ENCODE measurements at places on chromosomes 2 and 18. TPM values are rescaled to one million over a fixed set of nuclear protein-coding genes. Genes with fewer than 3 reads are reported as not detected.

TMEM37 gene
- total RNA-seq = 3.1 TPM

CTAGE1 gene
- not detected for total RNA-seq

LYG2 gene
- not detected for total RNA-seq

FBXO36 gene
- 1.3 TPM for total RNA-seq

LAPTM4A gene
- 88.6 TPM for total RNA-seq

MOGAT1 gene
- total RNA-seq = not detected

DNA sequence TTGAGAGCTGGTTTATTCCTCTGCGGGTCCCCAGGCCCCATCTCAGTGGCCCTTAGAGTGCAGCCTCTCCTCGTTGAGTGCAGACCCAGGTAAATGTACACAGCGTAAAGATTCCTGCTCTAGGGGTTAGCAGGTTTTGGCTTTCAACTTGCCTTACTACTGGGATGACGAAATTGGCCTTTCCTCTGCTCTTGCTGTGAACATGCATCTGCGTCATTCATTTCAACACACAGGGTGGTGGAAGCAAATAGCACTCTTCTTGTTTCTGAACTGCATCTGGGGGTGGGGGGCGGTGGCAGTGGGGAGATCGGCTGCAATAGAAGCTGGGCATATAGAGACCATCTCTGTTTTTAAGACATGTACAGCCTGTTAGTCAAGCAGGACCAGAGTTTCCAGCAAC lies 16.5 kb upstream of the SLC16A14 start:
- no peaks in the 10 kb centered on the region for H3K27me3 ChIP-seq
- DNase-seq = no peak
- no peak overlapping the region for H3K4me3 ChIP-seq
- H3K4me1 ChIP-seq = peaks cover 17% of the 10 kb centered on the region
- H3K27ac ChIP-seq = no peak overlapping the region

DNA sequence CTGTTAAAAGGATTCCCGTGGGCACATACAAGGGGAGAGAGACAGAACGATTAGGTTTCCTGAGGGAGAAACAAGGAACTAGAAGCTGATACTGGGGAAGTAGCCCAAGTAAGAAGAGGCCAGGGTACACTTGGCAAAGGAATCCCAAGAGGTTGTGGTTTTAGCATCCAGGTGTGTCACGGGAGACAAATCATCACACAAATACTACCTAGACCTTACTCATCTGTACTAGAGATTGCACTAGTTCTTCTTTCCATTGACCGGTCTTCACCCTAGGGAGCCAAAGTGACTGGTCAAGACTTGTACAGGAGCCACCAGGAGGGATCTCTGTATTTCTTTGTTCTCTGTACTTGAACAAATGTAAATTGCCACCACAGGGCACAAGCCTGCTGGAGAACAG lies 14.2 kb upstream of the NR4A2 start:
- H3K4me1 ChIP-seq = peaks cover 4% of the 10 kb centered on the region
- no peaks in the 10 kb centered on the region for H3K36me3 ChIP-seq

- H3K27ac ChIP-seq = peak overlapping the region; percentile 99
- no peaks in the 10 kb centered on the region for H3K36me3 ChIP-seq
- no peaks in the 10 kb centered on the region for H3K27me3 ChIP-seq
- peak overlapping the region; percentile 97 for H3K4me3 ChIP-seq
Observed at GRCh38 chr18:58671632-58672564, 633 bp downstream of the MALT1 start.

GRCh38 chr18:9571546-9571945 lies 42.8 kb downstream of the PPP4R1 start:
- peaks cover 5% of the 10 kb centered on the region for H3K4me1 ChIP-seq
- peaks cover 100% of the 10 kb centered on the region for H3K36me3 ChIP-seq
- no peak for DNase-seq
- no peak overlapping the region for H3K4me3 ChIP-seq

GRCh38 chr18:71370671-71371445 lies 1082.0 kb downstream of the SOCS6 start:
- DNase-seq = no peak
- no peaks in the 10 kb centered on the region for H3K27me3 ChIP-seq
- no peak overlapping the region for H3K4me3 ChIP-seq
- no peaks in the 10 kb centered on the region for H3K36me3 ChIP-seq
- H3K27ac ChIP-seq = no peak overlapping the region

DNA sequence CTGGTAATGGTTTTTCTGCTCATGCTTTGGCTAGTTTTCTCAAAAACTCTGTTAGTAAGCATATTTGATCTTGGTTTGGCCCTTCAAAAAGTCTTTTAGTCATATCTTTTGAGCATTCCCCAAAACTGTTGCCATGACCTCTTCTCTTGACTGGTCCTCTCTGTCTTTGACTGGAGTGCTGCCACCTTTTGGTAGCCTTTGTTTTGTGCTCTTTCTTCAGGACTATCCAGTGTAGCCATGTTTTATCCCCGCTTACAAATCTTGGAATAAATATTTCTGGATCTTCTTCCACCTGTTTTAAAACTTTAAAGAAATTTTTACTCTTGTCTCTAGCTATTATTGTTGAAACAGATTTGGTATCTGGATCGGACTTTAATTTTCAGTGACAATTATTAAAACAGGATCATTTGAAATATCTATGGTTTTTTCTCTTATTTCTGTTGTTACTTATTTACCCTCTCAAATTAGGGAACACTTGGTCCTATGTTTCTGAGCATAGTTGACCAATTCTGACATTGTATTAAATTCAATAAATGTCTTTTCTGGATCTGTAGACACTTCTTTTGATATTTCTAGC lies 965 bp upstream of the ELOA2 start:
- H3K27ac ChIP-seq = no peak overlapping the region
- no peak for DNase-seq
- no peaks in the 10 kb centered on the region for H3K27me3 ChIP-seq
- no peaks in the 10 kb centered on the region for H3K4me1 ChIP-seq
- H3K4me3 ChIP-seq = no peak overlapping the region

DNA sequence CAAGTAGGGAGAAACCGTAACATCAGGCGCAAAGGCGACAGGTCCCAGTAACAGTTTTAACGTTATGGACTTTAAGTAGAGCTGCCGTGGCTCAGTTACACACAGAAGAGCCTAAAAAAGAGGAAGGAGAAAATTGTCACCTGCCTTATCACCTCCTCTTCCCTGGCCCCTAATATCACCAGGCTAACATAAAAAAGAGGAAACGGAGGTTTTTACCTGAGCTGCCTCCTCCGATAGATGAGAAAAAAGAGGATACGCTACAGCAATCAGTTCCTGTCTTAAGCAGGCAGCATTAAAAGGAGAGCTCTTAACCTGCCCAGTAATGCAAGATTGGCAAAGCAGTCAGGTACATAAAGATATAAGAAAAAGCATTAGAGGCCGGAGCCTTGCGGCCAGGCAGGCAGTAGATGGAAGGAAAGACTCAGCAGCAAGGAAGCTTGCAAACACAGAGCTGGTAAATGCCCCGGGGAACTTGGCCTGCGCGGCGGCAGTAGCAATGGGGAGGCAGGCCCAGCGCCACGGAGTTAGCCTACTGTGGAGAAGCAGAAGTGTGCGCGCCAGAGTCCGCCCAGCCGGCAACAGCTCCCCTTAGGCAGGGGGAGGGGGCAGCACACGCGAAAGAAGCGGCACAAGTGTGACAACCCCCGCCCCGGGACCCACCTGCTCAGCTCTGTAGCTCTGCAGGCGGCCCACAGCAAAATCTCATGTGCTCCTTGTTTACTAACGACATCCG lies 116.3 kb upstream of the SCN7A start:
- no peaks in the 10 kb centered on the region for H3K36me3 ChIP-seq
- H3K27me3 ChIP-seq = no peaks in the 10 kb centered on the region
- no peak for DNase-seq
- H3K4me1 ChIP-seq = no peaks in the 10 kb centered on the region
- H3K4me3 ChIP-seq = no peak overlapping the region

GRCh38 chr18:60191926-60192325 lies 180.6 kb downstream of the MC4R start:
- H3K27me3 ChIP-seq = no peaks in the 10 kb centered on the region
- DNase-seq = no peak
- no peaks in the 10 kb centered on the region for H3K4me1 ChIP-seq
- no peak overlapping the region for H3K4me3 ChIP-seq
- H3K36me3 ChIP-seq = no peaks in the 10 kb centered on the region

DNA sequence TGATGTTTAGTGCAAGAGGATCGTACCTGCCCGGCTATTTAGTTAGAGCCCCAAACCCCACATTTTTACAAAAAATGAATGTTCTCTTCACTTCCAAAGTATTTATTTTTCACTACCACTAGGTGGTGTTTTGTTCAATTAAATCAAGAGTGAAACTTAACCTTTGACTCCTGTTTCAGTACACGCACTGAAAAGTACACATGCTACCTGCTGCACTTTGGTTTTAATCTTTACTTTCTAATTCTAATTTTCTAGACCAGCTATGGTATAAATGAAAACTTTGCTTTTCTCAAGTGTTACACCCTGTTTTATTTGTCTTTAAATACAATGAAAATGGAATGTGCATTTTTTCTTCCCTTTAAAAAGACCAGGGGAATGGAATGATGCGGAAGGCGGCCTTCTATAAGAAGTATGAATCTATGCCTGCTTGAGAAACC lies 31.4 kb upstream of the CHN1 start:
- no peaks in the 10 kb centered on the region for H3K36me3 ChIP-seq
- no peak for DNase-seq
- H3K4me1 ChIP-seq = no peaks in the 10 kb centered on the region
- H3K4me3 ChIP-seq = no peak overlapping the region
- H3K27ac ChIP-seq = no peak overlapping the region

DNA sequence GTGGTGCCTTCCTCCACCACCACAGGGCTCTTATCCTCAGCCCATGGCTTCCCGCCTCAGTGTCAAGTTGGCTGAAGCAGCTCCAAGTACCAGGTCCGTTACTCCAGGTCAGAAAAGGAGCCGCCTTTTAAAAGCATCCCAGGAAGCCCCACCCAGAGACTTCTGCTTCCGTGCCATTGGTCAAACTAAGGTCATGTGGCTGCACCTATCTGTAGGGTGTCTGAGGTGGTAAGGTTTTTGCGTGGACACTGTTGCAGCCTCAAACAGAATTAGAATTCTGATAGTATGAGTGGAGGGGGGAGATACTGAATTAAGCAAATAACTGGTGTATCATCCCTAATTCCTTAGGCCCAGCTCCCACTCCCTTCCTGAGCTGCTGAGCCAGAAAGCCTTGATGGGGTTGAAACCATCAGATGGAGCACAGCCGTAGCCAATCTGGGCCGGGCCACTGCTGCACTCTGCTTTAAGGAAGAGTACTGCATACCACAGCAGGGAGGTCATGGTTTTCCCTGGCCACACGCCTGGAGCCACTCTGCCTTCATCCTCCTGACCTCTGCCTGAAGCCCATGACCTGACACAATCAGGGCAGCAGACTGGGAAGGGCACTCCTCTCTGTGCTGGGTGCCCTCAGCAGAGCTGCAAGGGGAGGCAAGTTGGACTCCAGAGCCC lies 8.4 kb downstream of the TMEM247 start:
- no peak overlapping the region for H3K4me3 ChIP-seq
- no peaks in the 10 kb centered on the region for H3K27me3 ChIP-seq
- H3K36me3 ChIP-seq = no peaks in the 10 kb centered on the region
- no peaks in the 10 kb centered on the region for H3K4me1 ChIP-seq

GRCh38 chr18:6054256-6054842 lies 159.0 kb upstream of the TMEM200C start:
- no peaks in the 10 kb centered on the region for H3K27me3 ChIP-seq
- H3K36me3 ChIP-seq = no peaks in the 10 kb centered on the region
- no peak for DNase-seq
- H3K4me3 ChIP-seq = no peak overlapping the region
- H3K27ac ChIP-seq = no peak overlapping the region

DNA sequence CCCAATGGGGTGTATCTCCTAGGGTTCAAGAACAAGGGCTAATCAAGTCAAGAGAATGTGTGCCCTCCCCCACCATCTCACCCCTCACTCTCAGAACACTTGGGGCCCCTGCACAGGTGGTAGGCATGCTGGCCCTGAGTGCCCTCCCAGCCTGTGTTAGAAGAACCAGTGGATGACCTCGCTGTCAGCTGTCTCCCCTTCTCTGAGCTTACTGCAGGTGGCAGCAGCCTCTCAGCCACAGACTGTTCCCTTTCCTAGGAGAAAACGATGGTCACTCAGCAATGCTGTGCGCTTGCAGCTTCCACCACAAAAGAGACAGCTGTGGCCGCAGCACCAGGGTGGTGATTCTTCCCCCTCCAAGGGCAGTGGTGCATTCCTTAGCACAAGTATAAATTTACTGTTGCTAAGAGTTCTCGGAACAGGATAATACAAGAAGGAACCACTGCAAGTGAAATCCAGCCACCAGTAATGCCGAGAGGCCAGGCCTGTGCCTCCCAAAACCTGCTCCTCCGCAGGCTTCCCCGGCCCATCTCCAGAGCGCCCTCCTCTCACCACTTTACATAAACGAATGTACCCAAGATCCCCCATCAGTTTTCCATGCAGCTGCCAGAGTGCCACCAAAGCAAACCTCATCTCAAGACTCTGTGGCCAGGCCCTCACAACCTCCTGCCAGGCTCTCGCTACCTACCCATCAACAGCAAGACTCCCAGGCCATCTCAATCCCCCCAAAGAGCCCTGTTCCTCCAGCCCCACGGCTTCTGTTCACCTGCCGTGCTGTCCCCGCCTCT lies 935 bp upstream of the RAMP1 start:
- peak overlapping the region; percentile 67 for H3K4me3 ChIP-seq
- H3K36me3 ChIP-seq = no peaks in the 10 kb centered on the region
- H3K4me1 ChIP-seq = peaks cover 10% of the 10 kb centered on the region
- peak overlapping the region; percentile 80 for H3K27ac ChIP-seq
- no peak for DNase-seq

GRCh38 chr2:241195506-241196130 lies 7.1 kb downstream of the ANO7 start:
- DNase-seq = no peak
- H3K27me3 ChIP-seq = no peaks in the 10 kb centered on the region
- no peaks in the 10 kb centered on the region for H3K36me3 ChIP-seq
- no peak overlapping the region for H3K27ac ChIP-seq
- H3K4me3 ChIP-seq = no peak overlapping the region
- H3K4me1 ChIP-seq = no peaks in the 10 kb centered on the region

GRCh38 chr18:28147674-28148171 lies 29.2 kb downstream of the CDH2 start:
- H3K4me1 ChIP-seq = no peaks in the 10 kb centered on the region
- H3K4me3 ChIP-seq = no peak overlapping the region
- H3K27me3 ChIP-seq = no peaks in the 10 kb centered on the region
- no peak overlapping the region for H3K27ac ChIP-seq
- DNase-seq = no peak

DNA sequence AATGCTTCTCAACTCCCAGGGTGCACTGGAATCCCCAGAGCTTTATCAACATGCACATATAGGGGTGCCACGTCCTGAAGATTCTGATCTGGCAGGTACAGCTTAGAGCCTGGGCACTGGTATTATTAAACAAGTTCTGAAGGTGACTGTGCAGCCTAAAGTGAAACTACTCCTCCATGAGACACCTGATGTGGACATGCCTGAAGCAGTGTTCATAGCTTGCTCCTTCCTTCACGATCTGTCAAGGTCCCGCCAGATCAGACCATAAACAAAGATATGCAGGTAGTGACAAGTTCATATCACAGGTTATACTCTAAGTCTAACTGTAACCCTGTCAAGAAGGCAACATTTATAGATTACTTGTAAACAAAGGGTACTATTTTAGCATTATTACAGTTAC lies 65.3 kb upstream of the DNER start:
- no peak overlapping the region for H3K4me3 ChIP-seq
- no peak overlapping the region for H3K27ac ChIP-seq
- H3K4me1 ChIP-seq = peaks cover 24% of the 10 kb centered on the region
